ENCODE measurements at places on chromosomes 7 and 10.

DNA sequence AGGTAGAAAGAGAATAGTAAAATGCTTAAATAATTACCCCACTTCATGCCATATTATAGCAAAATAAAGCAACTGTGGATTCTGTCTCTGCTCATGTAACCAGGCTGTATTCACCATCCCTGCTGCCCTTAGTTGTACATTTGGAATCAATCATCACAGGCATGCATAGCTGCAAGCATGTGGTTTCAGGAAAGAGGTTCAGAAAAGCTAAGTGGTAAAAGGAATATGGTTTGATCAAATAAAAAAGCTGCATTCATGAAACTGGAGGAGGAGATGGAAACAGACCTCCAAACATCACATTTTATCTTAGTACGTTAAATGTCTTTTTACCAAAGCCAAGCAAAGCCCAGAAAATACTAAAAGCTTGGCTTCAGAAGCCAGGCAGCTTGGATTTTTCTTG lies 81.3 kb downstream of the ADAM22 start:
- DNase-seq = no peak
- H3K27ac ChIP-seq = no peak overlapping the region
- no peak overlapping the region for H3K4me3 ChIP-seq
- H3K27me3 ChIP-seq = no peaks in the 10 kb centered on the region
- no peaks in the 10 kb centered on the region for H3K36me3 ChIP-seq

GRCh38 chr10:86315549-86315942 lies 51.0 kb downstream of the GRID1 start:
- H3K4me1 ChIP-seq = peaks cover 44% of the 10 kb centered on the region
- no peaks in the 10 kb centered on the region for H3K36me3 ChIP-seq
- no peak overlapping the region for H3K27ac ChIP-seq
- no peak overlapping the region for H3K4me3 ChIP-seq

GRCh38 chr10:7243139-7243538 lies 167.7 kb downstream of the SFMBT2 start:
- H3K4me3 ChIP-seq = no peak overlapping the region
- no peaks in the 10 kb centered on the region for H3K4me1 ChIP-seq
- H3K27me3 ChIP-seq = no peaks in the 10 kb centered on the region
- peaks cover 2% of the 10 kb centered on the region for H3K36me3 ChIP-seq
- no peak overlapping the region for H3K27ac ChIP-seq

- no peak overlapping the region for H3K4me3 ChIP-seq
- H3K36me3 ChIP-seq = no peaks in the 10 kb centered on the region
These were observed 350.7 kb downstream of the IPMK start for GRCh38 chr10:57917019-57917418.

DNA sequence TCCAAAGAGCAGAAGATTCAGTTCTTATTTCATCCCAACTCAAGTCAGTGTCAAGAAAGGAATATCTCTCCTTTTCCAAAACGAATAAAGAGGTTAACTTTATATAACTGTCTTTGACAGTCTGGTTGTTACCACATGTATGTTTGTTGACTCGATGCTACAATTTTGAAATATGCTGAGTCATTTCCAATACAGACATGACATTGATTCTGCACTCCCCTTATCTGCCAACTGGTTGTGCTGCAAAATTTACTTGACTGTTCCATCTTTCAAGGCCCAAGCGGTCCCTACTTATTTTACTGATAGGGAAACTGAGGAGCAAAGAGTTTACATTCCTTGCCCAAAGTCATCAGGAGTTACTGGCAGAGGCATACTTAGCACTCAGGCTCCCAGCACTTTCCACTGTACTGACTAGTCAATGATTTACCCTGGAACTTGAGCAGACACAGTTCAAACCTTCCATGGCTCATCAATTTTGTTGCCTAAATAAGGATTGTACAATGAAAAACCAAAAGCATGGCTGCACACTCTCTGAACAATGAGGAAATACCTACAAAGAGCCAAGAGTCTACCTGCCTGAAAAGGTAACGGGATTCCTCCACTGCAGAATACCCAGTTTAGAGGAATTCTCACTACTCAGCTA lies 52.8 kb downstream of the ABLIM1 start:
- no peaks in the 10 kb centered on the region for H3K4me1 ChIP-seq
- no peaks in the 10 kb centered on the region for H3K27me3 ChIP-seq

DNA sequence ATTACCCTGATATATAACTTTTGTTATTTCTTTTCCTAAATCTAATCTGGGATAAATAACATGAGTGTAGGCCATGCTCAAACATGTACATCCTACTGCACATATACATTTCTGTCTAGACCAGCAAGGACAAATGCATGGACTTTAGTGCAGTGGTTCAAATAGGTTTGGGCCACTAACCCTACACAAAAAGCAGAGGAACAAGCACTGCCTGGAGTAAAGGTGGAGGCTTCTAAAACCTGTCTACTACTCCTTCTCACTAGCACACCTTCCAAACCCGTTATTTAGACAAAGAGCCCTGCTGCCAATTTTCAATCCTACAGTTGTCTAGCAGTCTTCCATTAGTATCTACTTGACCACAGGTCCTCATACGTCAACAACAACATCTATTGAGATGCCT lies 34.8 kb downstream of the SGCE start:
- H3K36me3 ChIP-seq = no peaks in the 10 kb centered on the region
- DNase-seq = no peak
- H3K27me3 ChIP-seq = no peaks in the 10 kb centered on the region
- H3K4me3 ChIP-seq = no peak overlapping the region
- no peak overlapping the region for H3K27ac ChIP-seq

GRCh38 chr7:46672861-46673260 lies 751.8 kb upstream of the IGFBP3 start:
- H3K4me1 ChIP-seq = no peaks in the 10 kb centered on the region
- H3K36me3 ChIP-seq = no peaks in the 10 kb centered on the region
- no peak overlapping the region for H3K4me3 ChIP-seq
- H3K27ac ChIP-seq = no peak overlapping the region
- DNase-seq = no peak

DNA sequence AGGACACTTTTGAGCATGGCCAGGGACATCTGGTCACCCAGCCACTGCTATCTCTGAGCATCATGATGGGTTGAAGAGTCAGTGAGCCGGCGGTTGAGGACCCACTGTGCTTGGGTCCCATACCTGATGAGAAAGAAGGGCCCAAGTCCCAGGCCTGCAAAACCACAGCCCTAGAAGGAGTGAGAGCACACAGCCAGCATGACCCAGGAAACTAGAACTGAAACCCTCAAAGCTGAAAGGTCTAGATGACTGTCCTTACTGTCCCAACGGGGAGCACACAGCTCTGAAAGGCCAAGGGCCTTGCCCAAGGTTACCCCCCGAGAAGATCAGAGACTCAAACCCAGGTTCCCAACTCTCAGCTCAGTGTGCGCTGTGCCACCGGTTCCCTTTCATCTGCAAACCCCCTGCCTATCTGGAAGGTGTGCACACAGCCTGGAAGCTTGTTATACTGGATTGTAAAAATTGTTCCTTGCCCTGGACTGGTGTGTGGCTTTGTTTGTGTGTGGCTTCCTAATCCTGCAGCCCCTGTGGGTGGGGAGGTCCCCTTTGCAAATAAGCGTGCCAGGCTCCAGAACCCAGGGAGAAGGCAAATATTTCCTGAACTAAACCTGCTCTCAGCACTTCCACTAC lies 22.6 kb upstream of the PSAP start:
- H3K36me3 ChIP-seq = no peaks in the 10 kb centered on the region
- no peak for DNase-seq
- no peak overlapping the region for H3K4me3 ChIP-seq
- peaks cover 2% of the 10 kb centered on the region for H3K4me1 ChIP-seq
- no peaks in the 10 kb centered on the region for H3K27me3 ChIP-seq

DNA sequence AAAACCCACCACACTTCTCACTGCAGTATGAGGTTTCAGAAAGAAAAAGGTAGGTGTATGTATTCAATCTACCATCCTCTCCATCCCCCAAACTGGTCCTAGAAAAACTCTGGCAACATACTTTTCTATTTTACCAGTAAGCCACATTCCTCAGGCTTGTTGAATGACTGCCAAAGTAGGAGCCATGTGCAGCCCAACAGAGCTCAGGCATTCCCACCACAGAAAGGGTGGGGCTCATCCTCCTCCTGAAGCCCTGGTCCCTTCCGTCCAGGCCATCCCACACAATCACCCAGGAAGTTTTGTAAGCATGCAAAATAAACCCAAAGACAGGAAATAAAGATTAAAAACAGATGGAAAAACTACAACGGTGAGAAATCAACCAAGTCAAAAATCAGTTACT lies 57.2 kb downstream of the MAD1L1 start:
- peaks cover 33% of the 10 kb centered on the region for H3K36me3 ChIP-seq
- H3K27ac ChIP-seq = no peak overlapping the region
- H3K27me3 ChIP-seq = no peaks in the 10 kb centered on the region
- no peak for DNase-seq

GRCh38 chr10:56469482-56469881 lies 108.4 kb upstream of the ZWINT start:
- no peaks in the 10 kb centered on the region for H3K4me1 ChIP-seq
- H3K27me3 ChIP-seq = no peaks in the 10 kb centered on the region
- H3K36me3 ChIP-seq = no peaks in the 10 kb centered on the region
- DNase-seq = no peak
- H3K4me3 ChIP-seq = no peak overlapping the region

DNA sequence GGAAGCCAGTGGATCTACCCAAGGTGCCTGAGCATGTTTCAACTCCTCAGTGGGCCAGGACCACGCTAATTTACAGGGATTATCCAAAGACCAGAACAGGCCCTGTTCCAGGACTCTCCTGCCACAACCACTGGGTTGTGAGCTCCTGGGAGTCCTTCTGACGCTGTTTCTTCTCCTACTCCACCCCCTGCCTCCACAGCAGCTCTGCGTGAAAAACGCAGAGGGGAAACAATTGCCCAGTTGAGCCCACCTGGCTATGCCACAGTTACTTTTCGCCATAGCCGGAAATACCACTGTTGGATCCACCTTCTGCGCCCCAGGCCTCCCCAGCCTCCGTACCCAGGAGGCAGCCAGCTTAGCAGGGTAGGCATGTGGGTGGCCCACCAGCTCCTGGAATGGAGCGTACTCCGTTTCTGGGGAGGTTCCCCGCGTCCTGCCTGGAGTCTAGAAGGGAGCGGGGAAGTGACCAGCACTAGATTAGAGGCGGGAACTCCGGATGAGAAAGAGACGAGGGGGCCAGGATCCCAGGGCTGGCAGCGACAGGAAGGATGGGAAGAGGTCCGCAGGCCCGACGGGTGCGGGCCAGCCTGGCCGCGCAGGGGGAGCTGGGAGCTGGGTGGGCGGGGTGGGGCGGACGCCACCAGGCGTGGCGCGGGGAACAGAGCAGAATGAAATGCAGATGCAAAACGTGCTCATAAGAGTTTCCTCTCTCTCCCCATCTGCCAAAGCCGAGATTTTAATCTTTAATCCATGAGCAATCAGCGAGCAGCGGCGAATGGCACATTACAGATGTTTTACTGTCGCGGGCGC lies 32.1 kb upstream of the PAX2 start:
- no peaks in the 10 kb centered on the region for H3K36me3 ChIP-seq
- H3K4me3 ChIP-seq = no peak overlapping the region
- H3K27me3 ChIP-seq = peaks cover 87% of the 10 kb centered on the region
- no peak overlapping the region for H3K27ac ChIP-seq
- H3K4me1 ChIP-seq = peaks cover 36% of the 10 kb centered on the region
- no peak for DNase-seq

DNA sequence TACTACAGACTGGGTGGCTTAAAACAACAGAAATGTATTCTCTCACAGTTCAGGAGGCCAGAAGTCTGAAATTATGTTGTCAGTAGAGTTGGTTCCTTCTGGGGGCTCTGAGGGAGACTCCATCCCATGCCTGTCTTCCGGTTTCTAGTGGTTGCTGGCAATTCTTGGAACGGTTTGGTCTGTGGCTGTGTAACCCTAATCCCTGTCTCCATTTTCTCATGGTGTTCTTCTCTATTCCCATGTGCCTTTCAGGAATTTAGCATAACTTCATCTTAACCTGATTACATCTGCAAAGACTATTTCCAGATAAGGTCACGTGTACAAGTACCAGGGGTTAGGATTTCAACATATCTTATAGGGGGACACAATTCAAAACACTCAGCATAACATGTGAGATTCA lies 73.2 kb downstream of the FAM241B start:
- no peak for DNase-seq
- H3K4me3 ChIP-seq = no peak overlapping the region
- H3K36me3 ChIP-seq = no peaks in the 10 kb centered on the region
- H3K4me1 ChIP-seq = no peaks in the 10 kb centered on the region

GRCh38 chr7:30206491-30206890 lies 71.7 kb downstream of the MTURN start:
- no peak overlapping the region for H3K4me3 ChIP-seq
- DNase-seq = no peak
- H3K27me3 ChIP-seq = no peaks in the 10 kb centered on the region

DNA sequence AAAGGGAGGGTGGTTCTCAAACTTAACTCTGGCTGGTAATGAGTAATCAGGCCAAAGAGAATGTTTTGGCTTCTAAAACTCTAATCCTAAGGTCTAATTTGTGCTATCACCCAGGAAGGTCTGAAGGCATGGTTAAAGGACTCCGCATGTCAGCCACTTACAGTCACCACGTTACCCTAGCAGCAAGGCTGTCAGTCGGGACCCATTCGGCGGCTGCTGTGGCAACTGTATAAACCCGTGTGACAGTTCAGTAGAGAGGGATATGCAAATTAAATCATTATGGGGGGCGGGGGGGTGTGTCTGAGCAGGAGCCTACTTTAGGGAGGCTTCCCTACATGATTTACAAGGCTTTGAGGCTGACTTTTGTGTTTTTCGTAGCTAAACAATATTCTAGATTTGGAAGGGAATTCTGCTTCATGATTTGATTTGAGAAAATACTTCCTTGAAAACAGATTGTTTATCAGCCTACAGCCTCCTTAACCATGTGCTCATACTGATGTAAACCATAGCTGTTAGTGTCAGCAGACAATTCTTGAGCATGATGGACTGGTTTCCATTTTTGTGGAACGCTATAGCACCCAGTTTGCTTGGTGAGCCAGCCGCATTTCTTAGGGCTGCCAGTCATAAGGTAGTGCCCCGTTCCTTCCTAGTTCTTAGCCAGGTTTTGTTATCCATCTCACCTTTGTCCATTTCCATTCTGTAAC lies 284.4 kb downstream of the USP6NL start:
- H3K4me3 ChIP-seq = no peak overlapping the region
- no peak for DNase-seq
- peaks cover 25% of the 10 kb centered on the region for H3K36me3 ChIP-seq
- H3K27ac ChIP-seq = no peak overlapping the region
- peaks cover 33% of the 10 kb centered on the region for H3K4me1 ChIP-seq
- H3K27me3 ChIP-seq = no peaks in the 10 kb centered on the region

- H3K36me3 ChIP-seq = no peaks in the 10 kb centered on the region
- peaks cover 14% of the 10 kb centered on the region for H3K4me1 ChIP-seq
- H3K4me3 ChIP-seq = no peak overlapping the region
- H3K27ac ChIP-seq = peak overlapping the region; percentile 77
- DNase-seq = no peak
These were observed 33.4 kb upstream of the ABLIM1 start for GRCh38 chr10:114691442-114691941.

- peaks cover 45% of the 10 kb centered on the region for H3K4me1 ChIP-seq
- no peak for DNase-seq
- no peaks in the 10 kb centered on the region for H3K27me3 ChIP-seq
- no peak overlapping the region for H3K4me3 ChIP-seq
- H3K27ac ChIP-seq = no peak overlapping the region
These were observed 445.5 kb upstream of the MKI67 start for GRCh38 chr10:128571745-128572144.

GRCh38 chr10:68208424-68209042 lies 23.4 kb downstream of the ATOH7 start:
- no peaks in the 10 kb centered on the region for H3K4me1 ChIP-seq
- H3K4me3 ChIP-seq = no peak overlapping the region
- no peaks in the 10 kb centered on the region for H3K27me3 ChIP-seq
- H3K36me3 ChIP-seq = no peaks in the 10 kb centered on the region
- DNase-seq = peak; percentile 46

- no peaks in the 10 kb centered on the region for H3K4me1 ChIP-seq
- no peaks in the 10 kb centered on the region for H3K27me3 ChIP-seq
- no peak overlapping the region for H3K27ac ChIP-seq
- no peak for DNase-seq
- H3K36me3 ChIP-seq = no peaks in the 10 kb centered on the region
These were observed 944.4 kb upstream of the ZNF722 start for GRCh38 chr7:63054191-63054661.

Data from spinal cord (tissue), 10 donors.